ENCODE measurements at places on chromosomes 4 and X. TPM values are rescaled to one million over a fixed set of nuclear protein-coding genes. Genes with fewer than 3 reads are reported as not detected.

- peak overlapping the region; percentile 36 for H3K4me3 ChIP-seq
- DNase-seq = peak; percentile 32
- peaks cover 39% of the 10 kb centered on the region for H3K4me1 ChIP-seq
- peaks cover 15% of the 10 kb centered on the region for H3K27me3 ChIP-seq
These were observed 14.0 kb downstream of the BBS12 start for GRCh38 chr4:122746485-122746965.

DNA sequence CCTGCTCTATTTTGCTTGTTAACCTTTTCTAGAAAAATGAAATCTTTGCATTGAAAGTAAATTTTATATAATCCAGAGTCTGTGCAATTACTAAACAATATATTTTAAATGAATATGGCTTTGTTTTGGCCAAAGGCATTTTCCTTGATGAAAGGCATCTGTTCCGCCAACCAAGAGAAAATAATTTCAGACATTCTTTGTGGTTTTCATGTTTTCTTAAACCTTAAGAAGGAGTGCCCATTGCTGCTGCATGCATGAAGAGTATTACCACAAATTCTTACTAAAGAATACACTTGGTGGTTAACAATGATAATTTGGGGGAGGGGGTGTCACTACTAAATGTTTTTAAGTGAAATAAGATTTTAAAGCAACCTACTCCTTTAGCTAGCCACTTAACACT lies 2.7 kb upstream of the PDGFC start:
- no peak for DNase-seq
- no peak overlapping the region for H3K27ac ChIP-seq
- peaks cover 34% of the 10 kb centered on the region for H3K27me3 ChIP-seq
- H3K36me3 ChIP-seq = peaks cover 4% of the 10 kb centered on the region
- H3K4me3 ChIP-seq = no peak overlapping the region

- H3K36me3 ChIP-seq = no peaks in the 10 kb centered on the region
- H3K4me1 ChIP-seq = no peaks in the 10 kb centered on the region
- DNase-seq = no peak
- H3K27me3 ChIP-seq = no peaks in the 10 kb centered on the region
- no peak overlapping the region for H3K27ac ChIP-seq
These were observed 176.4 kb downstream of the IL1RAPL2 start for GRCh38 chrX:104742355-104742754.

DNA sequence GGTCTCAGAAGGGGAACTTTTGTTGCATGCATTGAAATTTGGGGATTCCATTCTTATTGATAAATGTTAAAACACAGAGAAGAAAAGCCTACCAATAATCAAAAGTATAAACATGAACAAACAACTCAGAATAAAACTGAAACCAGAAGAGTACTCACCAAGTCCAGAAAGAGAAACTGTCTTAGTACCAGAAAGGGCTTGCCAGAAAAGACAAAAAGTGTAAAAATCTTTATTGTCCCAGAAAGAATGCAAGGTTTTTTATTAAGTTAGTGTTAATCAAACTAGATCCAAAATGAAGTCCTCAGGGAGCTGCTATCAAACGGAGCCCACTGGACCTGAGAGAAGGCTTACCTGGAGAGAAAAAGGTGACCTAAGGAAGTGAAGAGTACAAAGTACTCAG lies 897.5 kb downstream of the PCDH7 start:
- H3K27ac ChIP-seq = no peak overlapping the region
- no peaks in the 10 kb centered on the region for H3K27me3 ChIP-seq
- no peak for DNase-seq
- H3K4me1 ChIP-seq = no peaks in the 10 kb centered on the region

DNA sequence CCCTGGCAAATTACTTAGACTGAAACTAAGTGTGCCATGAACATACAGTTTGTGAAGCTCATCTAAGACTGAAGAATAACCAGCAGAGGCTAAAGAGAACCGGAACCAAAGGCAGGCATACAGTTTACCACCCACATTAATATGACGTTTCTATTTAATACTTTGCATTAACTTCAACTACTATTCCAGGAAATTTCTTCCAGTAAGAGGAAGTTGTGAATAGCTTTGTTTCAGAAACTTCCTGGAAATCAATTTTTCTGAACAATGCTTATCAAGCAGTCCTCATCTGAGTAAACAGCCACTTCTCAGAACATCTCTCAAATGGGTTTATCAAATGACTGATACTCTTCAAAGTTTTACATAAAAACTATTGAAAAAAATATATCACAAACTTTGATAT lies 252.7 kb downstream of the OPHN1 start:
- H3K27ac ChIP-seq = peak overlapping the region; percentile 70
- no peak overlapping the region for H3K4me3 ChIP-seq
- DNase-seq = no peak
- no peaks in the 10 kb centered on the region for H3K27me3 ChIP-seq
- H3K4me1 ChIP-seq = peaks cover 38% of the 10 kb centered on the region
- peaks cover 12% of the 10 kb centered on the region for H3K36me3 ChIP-seq

- DNase-seq = no peak
- H3K4me3 ChIP-seq = no peak overlapping the region
- peaks cover 16% of the 10 kb centered on the region for H3K27me3 ChIP-seq
- H3K36me3 ChIP-seq = no peaks in the 10 kb centered on the region
These were observed 94.6 kb downstream of the SYNPO2 start for GRCh38 chr4:118983293-118983692.

DNA sequence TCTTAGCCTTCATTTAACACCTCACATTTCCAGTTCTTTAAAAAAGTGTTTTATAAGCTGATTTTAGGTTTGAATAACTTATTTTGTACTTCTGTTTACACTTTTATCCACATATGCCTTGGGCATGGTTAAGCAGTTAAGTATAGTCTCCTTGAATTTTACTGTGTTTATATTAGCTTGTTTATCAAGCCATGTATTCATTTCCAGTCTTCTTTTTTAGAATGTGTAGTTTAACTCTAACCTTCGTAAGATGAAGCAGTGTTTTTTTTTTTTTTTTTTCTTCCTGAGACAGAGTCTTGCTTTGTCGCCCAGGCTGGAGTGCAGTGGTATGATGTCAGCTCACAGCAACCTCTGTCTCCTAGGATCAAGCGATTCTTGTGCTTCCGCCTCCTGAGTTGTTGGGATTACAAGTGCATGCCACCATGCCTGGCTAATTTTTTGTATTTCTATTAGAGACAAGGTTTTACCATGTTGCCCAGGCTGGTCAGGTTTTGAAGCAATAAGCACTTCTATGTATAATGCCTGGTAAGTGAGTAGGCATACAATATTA lies 42.5 kb downstream of the BMP2K start:
- no peak overlapping the region for H3K4me3 ChIP-seq
- H3K36me3 ChIP-seq = peaks cover 7% of the 10 kb centered on the region
- DNase-seq = no peak
- peaks cover 2% of the 10 kb centered on the region for H3K4me1 ChIP-seq
- no peaks in the 10 kb centered on the region for H3K27me3 ChIP-seq
- H3K27ac ChIP-seq = no peak overlapping the region

The DCLK2 gene
- total RNA-seq = 0.08 TPM

The GAGE12J gene
- not detected for total RNA-seq

The IL3RA gene
- total RNA-seq = 35.4 TPM

The G3BP2 gene
- total RNA-seq = 185 TPM

Measured in activated CD4-positive, alpha-beta memory T cell treated with anti-CD3 and anti-CD28 coated beads, Interleukin-2, amount 10 ng/mL, durations not matched to agents 7 days and 5 days (primary cell).